ENCODE measurements at places on chromosomes 5 and 9.

GRCh38 chr9:5513966-5514616, 3.8 kb downstream of the PDCD1LG2 start:
- DNase-seq = no peak

GRCh38 chr5:61519728-61520277, 187.7 kb downstream of the ZSWIM6 start:
- no peak for DNase-seq

DNA sequence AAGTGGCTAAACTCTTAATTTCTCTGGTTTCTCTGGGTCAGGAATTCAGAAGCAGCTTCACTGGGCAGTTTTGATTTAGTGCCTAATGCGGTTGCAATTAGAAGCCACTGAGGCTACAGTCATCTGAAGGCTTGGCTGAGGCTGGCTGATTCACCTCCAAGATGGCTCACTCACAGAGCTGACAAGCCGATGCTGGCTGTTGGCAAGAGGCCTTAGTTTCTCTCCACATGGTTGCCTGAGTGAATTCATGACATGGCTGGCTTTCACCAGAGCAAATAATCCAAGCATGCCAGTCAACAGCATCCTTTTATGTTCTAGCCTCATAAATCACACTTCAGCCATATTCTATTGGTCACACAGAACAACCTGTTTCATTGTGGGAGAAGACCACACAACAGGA, 2.8 kb upstream of the CDK7 start:
- DNase-seq = no peak

DNA sequence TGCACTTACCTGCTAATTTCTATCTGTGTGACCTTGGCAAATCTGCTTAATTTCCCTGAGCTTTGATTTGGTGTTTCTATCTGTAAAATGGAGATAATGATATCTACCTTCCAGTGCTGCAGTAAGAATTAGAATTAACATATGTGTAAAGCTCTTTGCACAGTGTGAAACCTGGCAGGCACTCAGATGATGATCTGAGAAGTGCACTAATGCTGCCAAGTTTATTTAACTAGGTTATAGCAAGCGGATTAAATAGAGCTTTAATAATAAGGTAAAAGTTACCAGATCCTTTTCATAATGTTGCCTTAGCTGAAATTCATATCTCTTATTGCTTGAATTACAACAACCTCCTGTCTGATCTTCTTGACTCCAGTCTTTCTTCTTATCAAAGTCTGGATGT, 315.3 kb upstream of the CD180 start:
- DNase-seq = no peak

DNA sequence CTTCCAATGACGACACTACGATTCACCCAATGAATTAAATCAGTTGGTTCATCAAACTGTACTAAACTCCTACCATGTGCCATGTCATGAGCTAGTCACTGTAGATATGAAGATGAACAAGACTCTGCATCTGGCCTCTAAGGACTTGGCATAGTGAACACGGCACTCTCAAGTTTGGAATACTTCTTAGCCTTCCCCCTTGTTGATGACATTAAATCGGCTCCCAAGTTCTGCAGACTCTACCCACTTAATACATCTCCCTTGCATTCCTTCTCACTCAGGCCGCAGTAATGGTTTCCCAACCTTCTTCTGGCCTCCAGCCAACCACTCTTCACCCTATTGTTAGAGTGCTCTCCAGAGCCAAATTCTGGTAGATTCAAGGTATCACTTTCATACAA, 184.7 kb downstream of the MAPKAP1 start:
- DNase-seq = no peak

- no peak for DNase-seq
These were observed 813 bp upstream of the AGTPBP1 start for GRCh38 chr9:85742597-85742936.

- no peak for DNase-seq
These were observed 401.2 kb upstream of the RORB start for GRCh38 chr9:74095925-74096324.

DNA sequence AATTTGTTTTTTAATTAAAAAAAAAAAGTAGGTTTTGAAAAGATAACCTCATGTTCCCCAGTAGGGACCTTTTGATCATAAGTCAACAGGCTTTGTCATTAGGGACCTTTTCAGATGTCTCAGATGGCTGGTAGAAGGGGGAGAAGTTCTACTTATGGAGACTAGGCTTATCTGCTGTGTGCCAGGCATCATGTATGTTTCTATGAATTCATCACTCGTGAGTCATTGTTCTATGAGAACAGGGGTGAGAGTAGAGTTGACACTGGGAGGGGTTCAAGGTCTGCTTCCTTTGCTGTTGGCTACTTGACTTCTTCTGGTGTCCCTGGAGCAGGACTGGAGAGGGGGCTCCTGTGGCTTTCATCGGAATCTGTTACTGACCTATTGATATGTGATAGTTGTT, 138.8 kb downstream of the KDM4C start:
- DNase-seq = no peak

DNA sequence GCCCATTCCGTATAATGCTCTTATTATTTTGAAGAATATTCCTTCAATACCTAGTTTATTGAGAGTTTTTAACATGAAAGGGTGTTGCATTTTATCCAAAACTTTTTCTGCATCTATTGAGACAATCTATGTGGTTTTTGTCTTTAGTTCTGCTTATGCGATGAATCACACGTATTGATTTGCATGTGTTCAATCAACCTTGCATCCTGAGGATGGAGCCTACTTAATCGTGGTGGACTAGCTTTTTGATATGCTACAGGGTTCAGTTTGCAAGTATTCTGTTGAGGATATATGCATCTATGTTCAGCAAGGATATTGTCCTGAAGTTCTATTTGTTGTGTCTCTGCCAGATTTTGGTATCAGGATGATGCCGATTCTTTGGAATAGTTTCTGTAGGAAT, 1070.3 kb upstream of the CDH18 start:
- no peak for DNase-seq

- no peak for DNase-seq
These were observed 1.0 kb downstream of the FPGS start for GRCh38 chr9:127803507-127804352.

- DNase-seq = no peak
These were observed 9.1 kb downstream of the GNE start for GRCh38 chr9:36249189-36249588.

DNA sequence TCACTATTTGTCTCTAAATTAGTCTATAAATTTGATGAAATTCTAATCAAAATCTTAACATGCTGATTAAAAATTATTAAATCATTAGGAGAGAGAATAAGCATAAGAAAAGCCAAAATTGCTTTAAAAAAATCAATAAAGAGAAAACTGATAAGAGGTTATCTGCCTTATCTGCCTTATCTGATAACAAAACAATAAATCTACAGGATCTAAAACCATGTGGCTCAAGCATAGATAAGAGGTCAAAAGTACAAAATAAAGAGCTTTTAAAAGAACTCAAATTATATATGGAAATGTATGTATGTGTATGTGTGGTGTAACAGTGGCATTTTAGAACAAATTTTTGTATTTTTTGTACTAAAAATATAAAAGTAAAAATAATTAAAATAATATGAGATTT, 18.6 kb downstream of the TRIM14 start:
- DNase-seq = no peak

DNA sequence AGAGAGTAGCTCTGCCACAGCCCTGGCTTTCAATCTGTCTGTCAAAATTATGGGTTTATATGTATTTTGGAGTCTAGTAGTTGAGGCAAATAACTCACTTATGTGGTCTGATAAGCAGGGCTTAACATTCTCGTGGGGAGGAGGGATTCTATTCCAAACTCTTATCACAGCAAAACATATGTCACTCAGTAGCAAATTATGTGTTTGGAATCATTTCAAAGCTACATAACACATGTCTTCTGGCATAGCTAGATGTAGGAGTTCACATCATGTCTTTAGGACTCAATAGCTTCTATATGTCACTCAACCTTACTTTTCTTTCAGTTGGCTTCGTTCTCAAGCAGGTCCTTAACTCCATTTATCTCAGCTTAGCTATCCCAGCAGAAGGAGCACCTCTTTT, 144.5 kb upstream of the SEMA6A start:
- DNase-seq = no peak
